ENCODE measurements at places on chromosomes 4 and X. TPM values are rescaled to one million over a fixed set of nuclear protein-coding genes. Genes with fewer than 3 reads are reported as not detected.

The SPANXA2 gene
- total RNA-seq = not detected

The CLRN2 gene
- total RNA-seq = not detected

The SUPT20HL2 gene
- total RNA-seq = not detected

The COX7B2 gene
- total RNA-seq = not detected

The OCRL gene
- 11.4 TPM for total RNA-seq

The REPS2 gene
- total RNA-seq = 1.7 TPM

The MYOZ2 gene
- total RNA-seq = 0.74 TPM

The DDIT4L gene
- 17.7 TPM for total RNA-seq

The KIAA1210 gene
- total RNA-seq = not detected

The ITM2A gene
- 3.3 TPM for total RNA-seq

The F11 gene
- not detected for total RNA-seq

The ADH1B gene
- 535 TPM for total RNA-seq

The PAGE2 gene
- not detected for total RNA-seq

The ATP8A1 gene
- 7.5 TPM for total RNA-seq

The EGF gene
- 0.09 TPM for total RNA-seq

The CXCR3 gene
- total RNA-seq = not detected

The CCKAR gene
- total RNA-seq = 3.1 TPM

The CXCL10 gene
- not detected for total RNA-seq

The SSX4B gene
- not detected for total RNA-seq

The NKX6-1 gene
- 0.18 TPM for total RNA-seq

The MFAP3L gene
- total RNA-seq = 0.82 TPM

All from fibroblast of the aortic adventitia (primary cell).